Activated naive CD4-positive, alpha-beta T cell treated with anti-CD3 and anti-CD28 coated beads, Interleukin-2, amount 50 U/mL, for 72 hours (primary cell): ENCODE measurements at places on chromosomes 4 and X. TPM values are rescaled to one million over a fixed set of nuclear protein-coding genes. Genes with fewer than 3 reads are reported as not detected.

Gene CXCL3
- not detected for total RNA-seq

Gene SLC25A4
- 8.1 TPM for total RNA-seq

Gene GASK1B
- total RNA-seq, result not detected

Gene C1QTNF7
- not detected for total RNA-seq

Gene PRSS48
- not detected for total RNA-seq

Gene UGT2A1
- not detected for total RNA-seq

Gene ASMT
- total RNA-seq, result 1.1 TPM
